Frontal cortex (tissue), 4 donors: ENCODE measurements at places on chromosomes 5 and 9. TPM values are rescaled to one million over a fixed set of nuclear protein-coding genes. Genes with fewer than 3 reads are reported as not detected.

- DNase-seq = peak; percentile 47
These were observed 15.3 kb upstream of the KLF4 start for GRCh38 chr9:107504585-107505455.

DNA sequence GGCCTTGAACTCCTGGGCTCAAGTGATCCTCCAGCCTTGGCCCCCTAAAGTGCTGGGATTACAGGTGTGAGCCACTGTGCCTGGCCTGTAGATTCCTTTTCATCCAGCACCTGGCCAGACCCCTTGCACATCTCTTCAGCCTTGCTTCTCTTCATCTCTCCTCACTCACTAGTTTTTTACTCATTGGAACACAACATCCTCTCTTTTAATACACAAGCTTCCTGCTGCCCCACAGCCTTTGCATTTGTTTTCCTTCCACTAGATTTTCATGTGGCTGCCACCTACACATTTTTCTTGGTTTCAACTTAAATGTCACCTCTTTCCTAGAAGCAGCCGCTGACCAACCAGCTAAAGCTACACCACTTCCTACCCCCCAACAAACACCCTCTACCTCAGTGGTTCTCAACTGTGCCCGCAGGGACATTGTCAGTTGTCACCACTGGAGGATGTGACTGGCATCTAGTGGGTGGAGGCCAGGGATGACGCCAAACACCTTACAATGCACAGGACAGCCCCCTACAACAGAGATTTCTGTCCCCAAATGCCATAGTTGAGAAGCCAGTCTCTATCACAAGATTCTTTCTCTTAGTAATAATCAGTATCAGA lies 33.7 kb downstream of the HAVCR1 start:
- DNase-seq = no peak

The ANKH gene
- total RNA-seq = 62.8 TPM

The GHR gene
- total RNA-seq = 1.6 TPM

- DNase-seq = no peak
These were observed 172.7 kb downstream of the TAF11L14 start for GRCh38 chr5:17806818-17807468.

DNA sequence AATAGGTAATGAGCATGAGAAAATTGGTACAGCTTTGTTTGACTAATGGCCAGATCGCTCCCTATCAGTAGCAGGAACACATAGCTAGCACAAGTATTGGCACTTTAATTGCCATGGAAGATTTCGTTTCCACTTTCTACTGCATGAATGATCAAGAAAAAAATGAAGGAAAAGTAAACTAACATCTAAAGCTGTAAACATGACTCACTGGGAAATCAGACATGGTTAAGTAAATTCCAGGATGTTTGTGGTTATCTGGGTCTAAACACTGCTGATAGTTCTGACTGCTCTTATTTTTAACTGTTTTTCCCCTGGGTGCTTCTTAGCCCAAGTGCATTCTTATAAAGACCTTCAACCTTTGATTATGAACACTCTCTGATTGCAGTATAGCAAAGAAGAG lies 388.9 kb downstream of the NR2F1-AS1 start:
- DNase-seq = no peak

- no peak for DNase-seq
These were observed 56.3 kb downstream of the TBCA start for GRCh38 chr5:77719666-77720363.

The NTRK2 gene
- 221 TPM for total RNA-seq

The CCNI2 gene
- 1.6 TPM for total RNA-seq

The TRIM36 gene
- total RNA-seq = 105 TPM

- DNase-seq = no peak
These were observed 322.7 kb downstream of the MSX2 start for GRCh38 chr5:175047048-175047447.

The SLC25A2 gene
- not detected for total RNA-seq

GRCh38 chr9:99392986-99393385 lies 170.9 kb downstream of the SEC61B start:
- no peak for DNase-seq

The PLPPR1 gene
- 249 TPM for total RNA-seq

- no peak for DNase-seq
These were observed 179.7 kb upstream of the ISL1 start for GRCh38 chr5:51203598-51203997.

The KIF24 gene
- total RNA-seq = 1.2 TPM

DNA sequence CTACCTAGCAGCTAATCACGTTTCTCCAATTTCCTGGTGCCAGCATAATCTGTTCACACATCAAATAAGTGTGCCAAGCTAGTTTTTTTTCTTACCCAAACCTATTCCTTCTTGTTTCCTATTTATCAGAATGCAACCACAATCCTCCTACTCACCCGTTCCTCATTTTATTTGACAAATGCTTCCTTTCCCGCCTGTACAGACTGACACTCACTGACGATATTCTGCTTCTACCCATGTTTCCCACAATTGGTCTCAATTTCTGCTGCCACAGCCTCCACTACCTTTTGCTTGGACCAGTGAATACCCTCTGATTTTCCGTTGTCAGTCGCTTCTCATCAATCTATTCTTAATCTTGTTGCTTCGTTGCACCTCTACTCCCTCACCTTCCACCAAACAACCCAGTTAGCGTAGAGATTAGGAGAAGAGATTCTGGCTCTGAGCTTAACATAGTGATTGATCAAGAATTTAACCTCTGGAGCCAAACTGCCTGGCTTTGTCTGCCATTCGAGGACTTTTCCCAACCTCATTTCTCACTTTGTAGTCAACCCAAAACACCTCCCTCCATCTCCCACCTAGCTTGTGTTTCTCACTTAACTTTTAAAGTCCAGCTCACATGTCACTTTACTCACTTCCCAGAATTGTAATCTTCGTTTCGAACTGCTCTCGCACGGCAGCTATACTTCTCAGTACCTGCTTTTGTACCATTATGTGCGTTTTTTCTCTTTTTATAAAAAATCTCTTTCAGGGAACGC lies 729 bp upstream of the TMEM38B start:
- DNase-seq = peak; percentile 20

GRCh38 chr9:134286471-134287245 lies 39.6 kb upstream of the RXRA start:
- DNase-seq = no peak

The MAP1B gene
- total RNA-seq = 490 TPM

The PCDHB16 gene
- 5.3 TPM for total RNA-seq

The NXNL2 gene
- 0.41 TPM for total RNA-seq

- no peak for DNase-seq
These were observed 178.5 kb upstream of the SLC24A2 start for GRCh38 chr9:19967216-19967887.

DNA sequence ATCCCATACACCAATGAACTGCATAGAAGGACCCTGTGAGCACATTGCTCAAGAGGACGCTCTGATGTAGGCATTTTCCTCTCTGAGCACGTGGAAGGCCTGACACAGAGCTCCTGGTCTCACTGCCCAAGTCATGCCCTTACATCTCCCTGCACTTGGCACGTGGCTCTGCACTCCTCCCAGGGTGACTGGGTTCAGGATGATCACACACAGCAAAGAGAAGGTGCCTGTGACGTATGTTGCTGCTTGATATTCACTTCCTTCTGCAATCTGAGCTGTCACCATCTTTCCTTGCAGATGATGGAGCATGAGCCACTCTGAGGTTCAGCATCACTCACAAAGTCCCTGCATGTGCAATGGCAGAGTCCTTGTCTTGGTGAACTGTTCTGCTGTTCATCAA lies 125.2 kb downstream of the FSTL4 start:
- DNase-seq = no peak

The ANKRD33B gene
- 1.6 TPM for total RNA-seq

The CCL27 gene
- total RNA-seq = 0.41 TPM

DNA sequence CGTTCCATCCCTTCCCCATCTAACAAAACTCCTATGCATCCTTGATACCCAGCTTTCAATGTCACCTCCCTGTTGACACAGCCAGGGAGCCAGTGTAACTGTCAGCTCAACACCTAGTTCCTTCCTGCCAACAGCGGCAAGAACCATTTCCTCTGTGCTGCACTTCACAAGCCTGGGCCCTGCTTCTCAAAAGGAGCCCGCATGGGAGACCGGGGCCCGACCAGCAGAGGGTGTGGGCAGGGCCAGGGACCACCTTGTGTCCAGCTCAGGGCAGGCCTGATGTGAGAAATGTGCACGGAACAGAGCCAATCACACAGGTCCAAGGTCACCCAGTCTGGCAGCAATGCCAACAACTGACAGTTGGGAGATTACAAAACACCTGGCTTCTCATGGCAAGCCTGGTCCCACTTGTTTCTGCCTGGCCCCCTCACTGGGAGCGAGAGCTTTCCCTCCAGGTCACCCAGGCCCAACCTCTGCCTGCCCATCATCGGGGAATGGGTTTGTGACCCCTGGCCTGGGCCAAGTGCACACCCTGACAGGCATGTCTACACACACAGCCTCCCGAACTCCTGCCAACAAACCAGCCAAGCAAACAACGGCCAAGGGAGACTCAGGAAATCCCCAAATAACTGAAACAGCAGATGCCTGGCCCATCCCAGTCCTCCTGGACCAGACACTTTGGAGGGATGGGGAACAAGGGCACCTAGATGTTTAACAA lies 3.1 kb downstream of the RNF44 start:
- no peak for DNase-seq

DNA sequence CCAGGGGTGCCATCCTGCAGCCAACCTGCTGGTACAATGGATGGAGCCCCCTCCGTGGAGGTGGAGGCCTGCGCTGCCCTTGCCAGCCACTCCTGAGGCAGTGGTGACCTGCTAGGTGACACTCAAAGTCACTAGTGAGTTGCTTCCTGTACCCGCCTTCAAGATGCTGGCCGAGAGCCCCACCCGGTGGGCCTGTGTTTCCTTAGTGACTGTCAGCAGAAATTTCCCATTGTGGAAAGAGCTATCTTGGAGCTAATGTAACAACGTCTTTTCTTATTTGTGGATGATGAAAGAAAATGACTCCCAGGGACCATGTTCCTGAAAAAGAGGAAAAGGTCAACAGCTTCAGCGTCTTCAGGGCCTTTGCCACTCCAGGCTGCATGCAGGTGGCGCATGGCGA lies 117.0 kb upstream of the BOD1 start:
- no peak for DNase-seq

GRCh38 chr9:7289773-7290172 lies 509.8 kb downstream of the DMAC1 start:
- DNase-seq = no peak

The FGF10 gene
- 2.4 TPM for total RNA-seq
